ENCODE measurements at places on chromosomes 11 and 22.
A peak's percentile ranks its signal among the peaks of the same experiment; 100 is the strongest.

- peak; percentile 25 for DNase-seq
These were observed 66.5 kb downstream of the CCDC34 start for GRCh38 chr11:27296497-27296896.

DNA sequence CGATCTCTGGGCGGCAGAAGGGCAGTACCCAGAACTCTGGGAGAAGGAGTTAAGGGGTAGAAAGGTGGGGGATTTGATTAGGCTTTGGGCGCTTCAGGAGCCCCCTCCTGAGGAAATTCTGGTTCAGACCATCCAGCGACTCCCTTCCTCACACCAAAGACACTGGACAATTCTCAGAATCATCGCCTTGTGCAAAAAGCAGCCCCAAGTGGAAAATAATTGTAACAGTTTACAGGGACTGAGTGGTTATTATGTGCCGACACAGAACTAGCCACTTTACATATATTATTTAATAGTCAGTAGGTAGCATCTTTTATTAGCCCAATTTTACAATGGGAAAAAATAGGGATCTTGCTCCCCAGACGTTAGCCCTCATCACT is 662 bp upstream of the TRIM3 start:
- no peak for DNase-seq

DNA sequence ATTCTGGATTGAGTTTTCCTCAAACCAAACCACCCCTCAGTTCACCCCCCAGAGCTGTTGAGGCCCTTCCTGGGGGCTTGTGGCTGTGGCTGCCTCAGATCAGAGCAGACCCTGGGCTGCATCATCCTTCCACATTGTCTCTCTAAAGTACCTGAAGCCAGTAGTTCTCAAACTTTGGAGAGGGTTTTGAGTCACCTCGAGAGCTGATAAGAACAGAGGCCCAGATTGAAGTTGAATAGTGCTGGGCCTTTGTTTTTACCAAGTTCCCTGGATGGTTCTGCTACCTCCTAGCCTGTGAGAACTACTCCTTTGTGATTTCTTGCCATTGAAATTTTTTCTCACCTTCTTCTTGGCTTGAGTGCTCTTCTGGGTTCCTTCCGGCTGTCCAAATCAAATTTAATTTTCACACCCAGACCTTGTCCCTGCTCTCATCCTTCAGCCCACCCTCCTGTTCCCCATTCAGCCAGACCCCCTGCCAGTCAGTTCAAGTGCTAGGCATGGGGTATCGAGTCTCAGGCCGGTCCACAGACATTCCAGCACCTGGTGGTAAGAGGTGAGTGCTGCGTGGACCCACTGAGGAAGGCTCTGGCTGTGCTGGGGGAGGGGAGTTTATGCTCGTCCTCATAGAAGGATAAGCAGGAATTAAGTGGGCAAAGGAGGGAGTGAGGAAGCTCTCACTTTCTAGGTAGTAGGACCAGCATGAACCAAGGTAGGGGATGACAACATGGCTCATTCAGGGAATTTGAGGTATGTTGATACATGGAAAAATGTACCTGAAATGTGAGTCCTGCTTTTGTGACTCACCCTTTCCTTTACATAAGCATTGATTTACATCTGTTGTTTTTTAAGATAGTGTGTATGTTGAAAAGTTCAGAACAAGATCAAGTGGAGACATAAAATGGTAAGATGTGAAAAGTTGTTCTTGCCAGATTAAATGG is 116.5 kb downstream of the PTPRJ start:
- DNase-seq = no peak

DNA sequence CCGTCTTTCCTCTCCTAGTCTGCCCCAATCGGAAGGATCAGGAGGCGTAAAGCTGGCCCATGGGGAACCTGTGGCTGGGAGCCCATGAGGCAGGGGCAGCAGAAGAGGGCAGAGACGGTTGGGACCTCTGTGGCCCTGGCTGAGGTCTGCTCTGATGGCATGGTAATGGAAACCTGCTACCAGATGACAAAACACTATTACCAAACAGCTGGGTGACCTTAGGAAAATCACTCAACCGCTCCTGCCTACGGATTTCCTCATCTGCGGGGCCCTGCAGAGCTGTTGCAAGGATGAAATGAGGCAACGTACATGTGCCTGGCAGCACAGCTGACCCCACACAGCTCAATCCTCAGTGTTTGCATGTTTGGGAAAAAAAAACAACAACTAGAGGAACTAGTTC is 4.6 kb downstream of the AP5B1 start:
- DNase-seq = no peak

DNA sequence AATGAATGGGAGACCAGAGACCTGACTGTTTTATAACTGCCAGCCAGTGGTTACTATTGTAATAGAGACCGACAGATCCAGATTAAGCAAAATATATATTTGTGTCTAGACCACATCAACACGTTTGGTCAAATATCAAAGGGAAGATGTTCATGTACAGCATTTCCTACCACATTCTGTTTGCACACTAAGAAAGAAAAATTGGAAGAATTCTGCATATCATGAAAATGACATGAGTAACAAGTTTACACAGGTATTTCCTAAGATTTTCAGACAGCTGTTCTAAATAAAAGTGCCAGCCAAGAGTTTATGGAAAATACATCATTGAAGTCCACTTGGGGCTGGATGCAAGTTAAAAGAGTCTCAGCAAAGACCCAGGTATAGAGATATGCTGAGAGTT is 145.5 kb upstream of the ANO3 start:
- DNase-seq = no peak

- DNase-seq = no peak
These were observed 135.5 kb downstream of the ETS1 start for GRCh38 chr11:128451652-128452470.

- DNase-seq = no peak
These were observed 7.3 kb upstream of the MCAM start for GRCh38 chr11:119324189-119324588.

GRCh38 chr11:131691181-131692041 is 321.0 kb downstream of the NTM start:
- no peak for DNase-seq

- DNase-seq = no peak
These were observed 29.1 kb downstream of the ZBED4 start for GRCh38 chr22:49882519-49883293.

DNA sequence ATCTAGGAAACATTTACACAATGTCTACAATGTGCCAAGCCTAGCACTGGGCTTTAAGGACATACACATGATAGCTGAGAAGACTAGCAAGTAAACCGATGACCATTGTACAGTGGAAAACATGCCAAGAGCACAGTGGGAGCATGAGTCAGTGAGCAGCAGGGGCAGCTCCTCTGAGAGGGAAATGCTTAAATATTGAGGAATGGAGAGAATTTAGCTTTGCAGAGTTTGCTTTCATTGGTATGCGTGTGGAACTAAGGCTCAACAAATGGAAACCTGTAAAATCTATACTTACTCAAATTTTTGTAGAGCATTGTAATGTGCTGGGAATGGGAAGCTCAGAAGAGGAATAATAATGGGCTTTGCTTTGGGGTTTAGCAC is 282.3 kb downstream of the ST3GAL4 start:
- DNase-seq = no peak

GRCh38 chr22:37896181-37896592 is 9.9 kb upstream of the MICALL1 start:
- no peak for DNase-seq

DNA sequence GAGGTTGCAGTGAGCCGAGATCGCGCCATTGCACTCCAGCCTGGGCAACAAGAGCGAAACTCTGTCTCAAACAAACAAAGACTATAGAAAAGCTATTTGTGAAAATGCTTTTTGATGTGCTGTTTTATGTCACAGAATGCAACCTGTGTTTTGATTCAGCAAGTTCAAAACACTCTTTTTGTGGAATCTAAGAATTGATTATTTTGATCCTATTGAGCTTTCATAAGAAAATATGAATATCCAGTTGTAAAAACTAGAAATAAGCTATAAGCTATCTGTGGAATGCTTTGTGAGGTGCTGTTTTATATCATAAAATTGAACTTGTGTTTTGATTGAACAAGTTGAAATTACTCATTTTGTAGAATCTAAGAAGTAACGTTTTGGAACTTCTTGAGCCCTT is 110.7 kb upstream of the VPREB1 start:
- DNase-seq = no peak

- DNase-seq = no peak
These were observed 227.5 kb downstream of the MIAT start for GRCh38 chr22:26884921-26885320.

- DNase-seq = no peak
These were observed 637.8 kb upstream of the LUZP2 start for GRCh38 chr11:23859087-23859486.

GRCh38 chr11:57432714-57433163 is 5.8 kb upstream of the SLC43A3 start:
- DNase-seq = peak; percentile 45

DNA sequence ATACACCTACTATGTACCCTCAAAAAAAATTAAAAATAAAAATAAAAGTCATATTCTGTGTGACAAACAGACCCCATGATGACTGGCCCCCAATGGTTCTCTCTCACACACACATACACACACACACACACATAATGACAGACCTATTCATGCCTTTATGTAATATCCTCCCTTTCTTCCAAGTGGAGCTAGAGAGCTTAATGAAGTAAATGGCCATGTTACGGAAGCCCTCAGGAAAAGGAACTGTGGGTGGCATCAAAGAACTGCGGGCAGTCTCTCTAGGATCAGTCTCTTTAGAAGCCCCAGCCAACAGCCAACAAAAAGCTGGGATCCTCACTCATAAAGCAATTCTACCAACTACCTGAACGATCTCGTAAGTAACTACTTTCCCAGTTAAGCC is 125.5 kb downstream of the SIK3 start:
- no peak for DNase-seq

- no peak for DNase-seq
These were observed 28.4 kb upstream of the CRTAM start for GRCh38 chr11:122809866-122810265.

All from kidney epithelial cell (primary cell).